Activated CD8-positive, alpha-beta memory T cell treated with anti-CD3 and anti-CD28 coated beads, Interleukin-2, amount 10 ng/mL, durations not matched to agents 7 days and 5 days (primary cell): ENCODE measurements at places on chromosomes 2 and 18.

DNA sequence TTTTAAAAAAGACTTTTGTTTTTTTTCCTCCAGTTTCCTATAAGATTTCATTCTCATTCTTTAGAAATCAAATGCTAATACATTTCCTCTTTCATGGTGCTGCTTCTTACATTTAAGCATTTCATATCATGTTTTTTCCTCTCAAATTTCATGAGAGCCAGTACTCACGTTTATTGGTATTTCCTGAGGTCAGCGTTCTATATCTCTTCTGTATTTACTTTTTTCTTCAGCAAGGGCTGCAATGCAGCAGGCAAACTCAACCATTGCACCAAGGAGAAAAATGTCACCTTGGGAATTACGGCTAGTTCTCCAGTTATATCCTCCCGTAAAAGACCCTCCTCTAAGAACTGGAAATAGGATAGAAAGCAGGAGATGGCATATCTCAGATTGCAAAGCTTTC, 32.4 kb downstream of the UPP2 start:
- peaks cover 5% of the 10 kb centered on the region for H3K27me3 ChIP-seq
- H3K27ac ChIP-seq: no peak overlapping the region
- H3K4me1 ChIP-seq: no peaks in the 10 kb centered on the region
- H3K4me3 ChIP-seq: no peak overlapping the region
- no peaks in the 10 kb centered on the region for H3K36me3 ChIP-seq

DNA sequence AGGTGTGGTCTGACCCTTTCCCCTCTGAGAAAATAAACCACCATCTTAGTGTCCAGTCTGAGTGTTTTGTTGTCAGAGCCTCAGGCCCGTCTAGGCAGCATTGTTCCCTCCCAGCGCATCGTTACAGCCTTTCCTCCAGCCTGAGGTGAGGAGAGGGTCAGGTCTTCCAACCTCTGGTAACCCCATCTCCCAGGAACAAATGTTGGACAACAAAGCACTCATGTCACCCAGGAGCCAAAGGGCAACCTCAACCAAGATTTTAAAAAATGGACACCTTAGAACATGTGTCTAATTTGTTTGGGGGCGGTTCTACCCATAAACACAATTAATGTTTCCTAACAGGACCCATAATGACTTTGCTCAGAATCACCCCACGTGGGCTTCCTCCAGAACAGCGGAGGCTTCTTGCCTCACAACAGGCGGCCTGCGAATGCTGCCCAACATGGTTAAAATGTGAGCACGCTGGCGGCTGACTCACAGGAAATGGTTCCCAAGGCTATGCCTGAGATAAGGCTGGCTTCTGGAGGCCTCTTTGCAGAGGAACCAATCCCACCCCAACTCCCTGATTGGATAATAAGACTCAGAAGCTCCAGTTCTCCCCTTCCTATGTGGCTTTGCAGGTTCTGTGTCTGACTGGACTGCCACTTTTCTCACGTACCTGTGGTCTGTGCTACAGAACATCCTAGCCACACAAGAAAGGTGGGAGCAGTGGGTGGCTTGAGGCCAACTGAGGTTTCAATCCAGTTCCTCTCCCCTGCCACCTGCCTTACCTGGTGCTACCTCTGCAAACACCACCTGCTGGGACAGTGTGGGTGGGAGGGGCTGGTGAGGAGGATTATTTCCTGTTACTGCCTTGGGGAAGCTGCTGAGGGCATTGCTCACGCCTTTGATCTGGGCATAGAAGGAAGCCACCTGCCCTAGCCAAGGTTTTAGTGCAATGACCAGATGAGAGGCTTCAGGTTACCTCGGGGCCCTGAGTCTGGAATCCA, 108.8 kb downstream of the B3GNT2 start:
- peaks cover 84% of the 10 kb centered on the region for H3K4me1 ChIP-seq
- peak overlapping the region; percentile 98 for H3K27ac ChIP-seq
- peak overlapping the region; percentile 5 for H3K4me3 ChIP-seq
- H3K27me3 ChIP-seq: no peaks in the 10 kb centered on the region
- H3K36me3 ChIP-seq: no peaks in the 10 kb centered on the region
- DNase-seq: peak; percentile 85

- peaks cover 35% of the 10 kb centered on the region for H3K27me3 ChIP-seq
- no peak overlapping the region for H3K4me3 ChIP-seq
- no peaks in the 10 kb centered on the region for H3K4me1 ChIP-seq
Measured at GRCh38 chr18:2303517-2304238, 267.6 kb downstream of the METTL4 start.

GRCh38 chr2:240468303-240469238, 33.1 kb downstream of the GPC1 start:
- H3K27ac ChIP-seq: no peak overlapping the region
- peak; percentile 38 for DNase-seq
- no peak overlapping the region for H3K4me3 ChIP-seq
- H3K36me3 ChIP-seq: peaks cover 3% of the 10 kb centered on the region
- no peaks in the 10 kb centered on the region for H3K27me3 ChIP-seq
- no peaks in the 10 kb centered on the region for H3K4me1 ChIP-seq

DNA sequence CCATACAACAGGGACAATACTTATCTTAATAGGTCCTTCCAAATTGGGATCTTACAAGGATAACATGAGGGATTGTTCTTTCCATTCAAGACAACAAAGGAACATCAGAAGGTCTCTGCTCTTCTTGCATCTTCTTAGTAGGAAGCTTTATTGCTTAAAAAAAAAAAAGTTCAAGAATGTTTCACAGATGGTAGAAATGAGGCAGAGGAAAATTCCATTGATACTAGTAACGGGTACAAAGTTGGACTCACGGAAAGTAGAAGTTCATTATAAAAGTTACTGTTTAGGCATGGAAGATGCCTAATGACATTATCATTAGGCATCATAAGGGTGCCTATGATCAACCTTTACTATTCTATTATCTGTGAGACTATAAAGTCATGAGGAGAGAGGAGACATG, 136.2 kb downstream of the LAMA3 start:
- no peak overlapping the region for H3K27ac ChIP-seq
- H3K36me3 ChIP-seq: peaks cover 5% of the 10 kb centered on the region
- no peak for DNase-seq
- peaks cover 9% of the 10 kb centered on the region for H3K27me3 ChIP-seq
- peaks cover 40% of the 10 kb centered on the region for H3K4me1 ChIP-seq
- no peak overlapping the region for H3K4me3 ChIP-seq

DNA sequence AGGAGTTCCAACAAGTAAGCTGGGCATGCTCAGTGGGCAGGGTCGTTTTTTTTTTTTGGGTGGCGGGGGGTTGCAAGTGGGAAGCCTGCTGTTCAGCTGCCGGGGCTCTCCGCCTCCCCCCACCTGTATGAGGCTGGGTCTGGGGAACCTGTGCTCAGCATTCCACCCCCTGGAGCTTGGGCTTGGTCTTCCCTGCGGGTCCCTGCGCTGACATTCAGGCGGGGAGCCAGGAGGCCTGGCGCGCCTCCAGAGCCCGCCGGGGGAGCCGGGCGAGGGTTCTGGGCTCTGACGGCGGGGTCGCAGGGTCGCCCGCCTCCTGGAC, 822 bp upstream of the GPD2 start:
- peak overlapping the region; percentile 89 for H3K4me3 ChIP-seq
- peaks cover 46% of the 10 kb centered on the region for H3K4me1 ChIP-seq
- no peak overlapping the region for H3K27ac ChIP-seq
- peaks cover 15% of the 10 kb centered on the region for H3K36me3 ChIP-seq
- no peak for DNase-seq

- H3K27me3 ChIP-seq: peaks cover 22% of the 10 kb centered on the region
- H3K4me3 ChIP-seq: no peak overlapping the region
- H3K4me1 ChIP-seq: no peaks in the 10 kb centered on the region
- H3K36me3 ChIP-seq: no peaks in the 10 kb centered on the region
- H3K27ac ChIP-seq: no peak overlapping the region
Measured at GRCh38 chr18:47795434-47795814, 135.0 kb downstream of the SMAD2 start.

GRCh38 chr2:97645112-97645694, 659 bp upstream of the COX5B start:
- peak overlapping the region; percentile 77 for H3K4me3 ChIP-seq
- DNase-seq: no peak
- peaks cover 26% of the 10 kb centered on the region for H3K36me3 ChIP-seq
- H3K27me3 ChIP-seq: peaks cover 7% of the 10 kb centered on the region

GRCh38 chr2:4391013-4391412, 687.6 kb downstream of the DCDC2C start:
- H3K27ac ChIP-seq: no peak overlapping the region
- H3K27me3 ChIP-seq: no peaks in the 10 kb centered on the region
- H3K4me3 ChIP-seq: no peak overlapping the region

DNA sequence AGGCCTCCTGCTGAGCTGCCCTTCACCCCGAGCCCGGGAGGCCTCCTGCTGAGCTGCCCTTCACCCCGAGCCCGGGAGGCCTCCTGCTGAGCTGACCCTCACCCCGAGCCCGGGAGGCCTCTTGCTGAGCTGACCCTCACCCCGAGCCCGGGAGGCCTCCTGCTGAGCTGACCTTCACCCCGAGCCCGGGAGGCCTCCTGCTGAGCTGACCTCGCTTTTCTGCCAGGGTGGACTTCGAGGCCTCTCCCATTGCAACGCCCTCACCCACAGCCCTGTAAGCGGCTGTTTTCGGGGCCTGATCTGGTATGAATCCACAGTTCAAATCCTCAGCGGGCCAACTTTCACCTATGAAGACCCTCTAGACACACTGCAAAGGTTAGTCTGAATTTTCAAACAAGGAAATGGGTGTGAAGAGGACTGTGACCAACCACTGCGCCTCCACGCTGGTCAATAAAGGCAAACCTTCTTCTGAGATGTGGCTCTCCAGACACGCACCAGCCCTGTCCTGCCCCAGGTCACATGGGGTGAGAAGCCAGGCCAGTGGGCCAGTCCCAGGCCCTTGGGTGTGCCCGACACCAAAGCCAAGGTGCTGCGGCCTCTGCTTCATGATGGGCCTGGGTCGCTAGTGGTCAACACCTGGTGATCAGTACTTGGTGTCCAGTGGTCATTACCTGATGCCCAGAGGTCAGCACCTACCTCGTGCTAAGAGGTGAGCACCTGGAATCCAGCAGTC, 225.1 kb upstream of the SALL3 start:
- H3K4me3 ChIP-seq: no peak overlapping the region
- no peaks in the 10 kb centered on the region for H3K27me3 ChIP-seq
- H3K27ac ChIP-seq: no peak overlapping the region
- DNase-seq: no peak

- no peaks in the 10 kb centered on the region for H3K27me3 ChIP-seq
- no peak overlapping the region for H3K4me3 ChIP-seq
- no peaks in the 10 kb centered on the region for H3K36me3 ChIP-seq
- peaks cover 6% of the 10 kb centered on the region for H3K4me1 ChIP-seq
Measured at GRCh38 chr2:226491112-226491511, 308.5 kb downstream of the IRS1 start.

DNA sequence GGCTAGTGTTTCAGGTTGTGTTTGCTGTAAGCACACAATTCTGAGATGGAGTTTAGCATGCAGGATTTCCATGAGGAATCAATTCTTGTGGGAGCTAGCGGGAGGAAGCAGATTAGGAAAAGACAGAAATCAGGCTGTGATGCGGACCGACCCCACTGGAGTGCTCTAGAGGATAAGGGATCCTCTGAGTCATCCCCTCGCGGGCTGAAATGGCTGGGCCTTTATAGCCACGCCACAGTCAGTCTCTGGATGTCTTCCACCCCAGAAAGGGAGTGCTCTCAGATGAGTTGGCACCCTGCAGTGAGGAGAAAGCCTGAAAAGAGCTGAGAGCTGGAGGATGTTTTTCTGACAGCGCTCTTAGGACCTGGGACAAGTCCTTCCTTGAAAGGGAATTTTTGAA, 102.4 kb downstream of the GALNT3 start:
- H3K4me3 ChIP-seq: no peak overlapping the region
- peaks cover 29% of the 10 kb centered on the region for H3K27me3 ChIP-seq
- H3K36me3 ChIP-seq: no peaks in the 10 kb centered on the region
- no peak overlapping the region for H3K27ac ChIP-seq
- no peaks in the 10 kb centered on the region for H3K4me1 ChIP-seq
- DNase-seq: no peak

GRCh38 chr18:55584201-55584600, 3.8 kb downstream of the TCF4 start:
- H3K27ac ChIP-seq: no peak overlapping the region
- peaks cover 7% of the 10 kb centered on the region for H3K4me1 ChIP-seq
- peaks cover 6% of the 10 kb centered on the region for H3K36me3 ChIP-seq
- no peak for DNase-seq
- no peak overlapping the region for H3K4me3 ChIP-seq
- H3K27me3 ChIP-seq: peaks cover 47% of the 10 kb centered on the region

- peaks cover 13% of the 10 kb centered on the region for H3K27me3 ChIP-seq
- H3K36me3 ChIP-seq: no peaks in the 10 kb centered on the region
- DNase-seq: no peak
- no peak overlapping the region for H3K27ac ChIP-seq
- H3K4me1 ChIP-seq: peaks cover 1% of the 10 kb centered on the region
- no peak overlapping the region for H3K4me3 ChIP-seq
Measured at GRCh38 chr18:27188309-27188708, 3.2 kb upstream of the CHST9 start.

DNA sequence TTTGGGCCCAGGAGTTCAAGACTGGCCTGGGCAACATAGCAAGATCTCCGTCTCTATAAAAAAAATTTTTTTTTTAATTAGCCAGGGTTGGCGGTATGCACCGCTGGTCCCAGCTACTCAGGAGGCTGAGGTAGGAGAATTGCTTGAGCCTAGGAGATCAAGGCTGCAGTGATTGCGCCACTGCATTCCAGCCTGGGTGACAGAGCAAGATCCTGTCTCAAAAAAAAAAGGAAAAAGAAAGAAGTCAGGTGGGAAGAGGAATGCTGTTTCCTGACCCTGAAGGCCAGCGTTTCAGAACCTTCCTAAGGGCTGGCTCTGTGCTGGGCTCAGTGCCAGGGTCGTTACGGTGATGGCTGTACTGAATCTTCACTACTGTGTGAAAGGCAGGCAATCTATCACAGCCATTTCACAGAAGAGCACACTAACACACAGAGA, 35.0 kb upstream of the AGAP1 start:
- no peak overlapping the region for H3K27ac ChIP-seq
- H3K4me3 ChIP-seq: no peak overlapping the region
- no peaks in the 10 kb centered on the region for H3K4me1 ChIP-seq
- no peak for DNase-seq
- H3K27me3 ChIP-seq: no peaks in the 10 kb centered on the region

DNA sequence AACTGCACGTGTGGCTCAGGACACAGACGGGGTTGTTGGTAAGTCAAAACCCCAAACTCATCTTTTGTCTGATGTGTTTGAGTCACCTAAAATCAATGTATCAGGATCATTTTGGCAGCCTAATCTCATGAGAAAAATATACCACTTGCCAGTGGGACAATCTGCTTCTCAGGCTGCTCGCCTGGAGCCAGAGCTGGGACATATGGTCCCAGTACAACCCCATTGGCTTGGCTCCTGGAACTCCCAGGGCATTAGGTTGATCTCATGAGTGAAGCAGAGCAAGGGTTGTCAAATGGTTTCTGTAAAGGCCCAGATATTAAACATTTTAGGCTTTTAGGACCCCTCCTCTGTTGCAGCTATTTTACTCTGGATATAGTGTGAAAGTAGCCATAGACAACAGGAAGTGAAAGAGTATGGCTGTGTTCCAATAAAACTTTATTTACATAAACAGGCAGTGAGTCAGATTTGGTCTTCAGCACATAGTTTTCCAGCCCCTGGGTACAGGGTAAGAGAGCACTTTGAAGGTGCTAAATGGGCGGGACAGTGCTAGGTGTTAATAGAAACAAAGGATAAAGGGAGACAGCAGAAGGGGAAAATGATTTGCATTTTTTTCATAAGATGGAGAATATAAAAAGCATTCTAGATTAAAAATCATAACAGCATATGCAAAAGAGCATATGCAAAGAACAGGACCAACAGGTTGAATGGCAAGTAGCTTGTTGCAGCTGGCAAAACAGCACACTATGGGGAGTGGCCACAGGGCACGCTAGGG, 290.8 kb downstream of the KCNS3 start:
- H3K36me3 ChIP-seq: no peaks in the 10 kb centered on the region
- no peak overlapping the region for H3K4me3 ChIP-seq
- H3K27ac ChIP-seq: no peak overlapping the region
- no peaks in the 10 kb centered on the region for H3K27me3 ChIP-seq
- no peaks in the 10 kb centered on the region for H3K4me1 ChIP-seq
